ENCODE measurements at places on chromosomes 5 and 9.

DNA sequence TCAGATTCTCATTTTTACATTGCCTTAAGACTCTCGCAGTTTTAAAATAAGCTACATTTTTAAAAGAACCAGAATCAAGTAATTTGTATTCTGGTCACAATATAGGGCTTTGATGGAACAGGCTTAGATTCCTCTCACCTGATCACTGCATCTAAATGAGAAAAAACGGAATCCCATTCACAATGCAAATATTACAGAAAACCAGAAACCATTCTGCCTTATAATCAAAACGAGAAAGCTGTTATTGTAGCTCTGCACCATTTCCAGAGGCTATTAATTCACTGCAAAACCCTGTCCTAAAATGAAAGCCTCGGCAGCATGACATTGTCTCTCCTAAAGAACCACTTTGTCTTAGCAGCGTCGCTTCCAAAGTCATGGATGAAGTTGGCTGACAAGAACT is 116.1 kb upstream of the ZNF366 start:
- no peak for DNase-seq

DNA sequence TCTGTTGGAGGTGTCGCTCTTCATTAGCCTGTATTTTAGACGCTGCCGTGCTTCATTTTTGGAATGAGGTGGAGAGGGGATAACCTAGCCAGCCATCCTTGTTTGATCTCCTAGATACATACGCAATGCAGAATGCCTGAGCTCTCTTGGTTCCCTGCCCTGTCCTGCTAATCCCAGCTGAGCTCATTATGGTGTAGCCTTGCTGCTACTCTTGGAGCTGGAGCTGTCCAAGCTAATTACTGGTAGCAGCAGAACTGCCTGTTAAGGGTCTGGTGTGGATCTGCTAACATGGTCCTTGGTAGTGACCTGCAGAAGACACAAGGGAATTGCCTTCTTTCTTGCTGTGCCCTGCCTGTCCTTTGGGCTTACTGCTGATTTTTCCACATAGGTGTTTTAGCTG is 207.9 kb downstream of the CNTLN start:
- no peak for DNase-seq

GRCh38 chr9:131876486-131876885 is 136.6 kb upstream of the RAPGEF1 start:
- DNase-seq, result no peak

DNA sequence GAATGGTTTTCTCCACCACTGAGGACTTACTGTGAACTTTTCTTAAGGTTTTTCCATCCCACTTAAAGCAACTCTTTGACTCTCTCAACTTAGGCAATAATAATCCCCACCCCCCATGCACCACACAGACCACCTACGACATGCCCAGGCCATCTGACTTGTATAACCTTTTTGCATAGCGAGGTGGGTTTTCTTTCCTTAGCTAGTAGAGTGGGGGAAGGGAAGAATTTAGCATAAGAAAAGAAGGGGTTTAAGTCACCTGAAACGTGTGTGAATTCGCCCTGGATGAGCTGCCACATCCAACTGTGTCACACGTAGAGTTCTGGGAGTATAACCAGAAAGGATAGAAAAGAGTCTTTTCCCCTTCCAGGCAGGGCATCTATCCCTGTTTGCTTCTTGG is 262.7 kb downstream of the YTHDC2 start:
- DNase-seq, result no peak

DNA sequence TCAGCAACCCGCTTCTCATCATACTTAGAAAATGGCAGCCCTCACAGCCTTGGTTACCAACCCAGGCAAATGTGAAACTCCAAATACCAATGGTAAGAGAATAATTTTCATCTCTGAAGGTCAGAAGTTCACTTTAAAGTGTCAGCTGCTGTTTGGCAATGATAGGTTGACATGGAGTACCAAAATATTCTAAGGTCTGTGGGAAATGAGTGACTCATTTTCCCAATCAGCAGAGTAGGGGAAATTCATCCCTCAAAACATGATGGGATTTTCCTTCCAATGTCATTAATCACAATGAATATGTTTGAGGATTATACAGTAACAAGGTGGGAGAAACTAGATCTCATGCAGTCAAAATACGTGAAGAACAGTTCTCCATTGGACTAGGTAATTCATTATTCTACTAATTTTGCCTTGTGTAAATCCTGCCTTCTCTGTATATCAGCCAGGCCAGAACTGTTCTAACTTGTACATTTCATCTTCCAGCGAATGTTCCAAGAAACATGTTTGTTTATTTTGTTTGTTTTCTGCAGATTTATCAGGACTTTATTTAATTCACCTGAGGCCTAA is 53.1 kb upstream of the ERBIN start:
- DNase-seq, result no peak

Measured in activated CD4-positive, alpha-beta T cell treated with anti-CD3 and anti-CD28 coated beads, Interleukin-2, amount 50 U/mL, for 4 hours (primary cell).